ENCODE measurements at places on chromosomes 1 and 21.

GRCh38 chr1:53279296-53280200 lies 41.2 kb upstream of the MAGOH start:
- no peak for DNase-seq

- DNase-seq = no peak
Measured at GRCh38 chr21:33386222-33386784, 16.9 kb upstream of the IFNGR2 start.

GRCh38 chr1:220151454-220151853 lies 57.5 kb downstream of the IARS2 start:
- DNase-seq = no peak

GRCh38 chr1:66770240-66770639 lies 18.0 kb downstream of the DYNLT5 start:
- no peak for DNase-seq

GRCh38 chr1:54950369-54951163 lies 29.9 kb upstream of the TMEM61 start:
- peak; percentile 79 for DNase-seq

DNA sequence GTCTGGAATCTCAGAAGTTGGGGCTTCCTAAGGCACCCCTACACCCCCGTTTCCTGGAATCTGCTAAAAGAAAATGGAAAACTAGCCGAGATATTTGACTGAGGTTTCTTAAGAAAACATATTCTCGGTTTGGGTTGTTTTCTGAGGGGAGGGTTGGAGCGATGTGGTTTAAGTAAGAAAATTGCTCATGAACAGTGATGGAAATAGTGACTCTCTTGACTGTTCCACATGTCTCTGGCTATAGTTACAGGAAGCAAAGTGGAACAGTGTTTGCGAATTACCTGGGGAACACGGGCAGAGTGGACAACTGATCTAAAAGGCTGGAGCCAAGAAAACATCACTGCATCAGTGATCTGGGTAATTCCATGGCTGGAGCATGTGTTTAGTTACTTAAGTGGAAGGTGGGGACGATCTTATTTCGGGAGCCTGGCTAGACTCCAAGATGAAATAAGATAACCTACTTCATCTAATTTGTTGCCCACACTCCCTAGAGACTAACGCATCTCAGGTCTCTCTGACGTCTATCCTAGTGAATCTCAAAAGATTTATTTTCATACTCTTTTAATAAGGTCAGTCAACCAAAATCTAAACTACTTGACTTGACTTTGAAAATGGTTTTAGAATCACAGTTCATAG lies 92.4 kb downstream of the KCNJ15 start:
- peak; percentile 3 for DNase-seq

GRCh38 chr1:928825-929661 lies 5.3 kb downstream of the SAMD11 start:
- no peak for DNase-seq

GRCh38 chr1:235112297-235113182 lies 16.1 kb downstream of the TOMM20 start:
- DNase-seq = no peak

DNA sequence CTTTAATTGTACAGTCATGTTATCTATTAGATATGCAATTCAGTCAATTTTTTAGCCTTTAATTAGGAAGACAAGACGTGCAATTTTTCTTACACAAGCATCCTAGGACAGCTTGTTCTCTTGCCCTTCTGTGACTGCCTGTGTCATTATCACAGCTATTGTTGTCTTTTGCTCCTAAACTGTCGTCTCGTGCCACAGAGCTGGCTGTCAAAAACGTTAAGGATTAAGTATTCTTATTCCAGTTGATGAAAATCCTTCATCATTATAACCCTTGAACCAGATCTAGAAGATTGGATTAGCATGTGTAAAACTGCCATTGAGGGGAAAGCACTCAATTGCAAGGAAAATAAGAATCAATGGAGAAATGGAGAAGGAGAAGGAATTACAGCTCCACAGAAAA lies 43.8 kb upstream of the AIM2 start:
- no peak for DNase-seq

- DNase-seq = no peak
Measured at GRCh38 chr1:226799634-226800281, 60.7 kb upstream of the ITPKB start.

- no peak for DNase-seq
Measured at GRCh38 chr1:185517808-185518419, 200.9 kb upstream of the IVNS1ABP start.

DNA sequence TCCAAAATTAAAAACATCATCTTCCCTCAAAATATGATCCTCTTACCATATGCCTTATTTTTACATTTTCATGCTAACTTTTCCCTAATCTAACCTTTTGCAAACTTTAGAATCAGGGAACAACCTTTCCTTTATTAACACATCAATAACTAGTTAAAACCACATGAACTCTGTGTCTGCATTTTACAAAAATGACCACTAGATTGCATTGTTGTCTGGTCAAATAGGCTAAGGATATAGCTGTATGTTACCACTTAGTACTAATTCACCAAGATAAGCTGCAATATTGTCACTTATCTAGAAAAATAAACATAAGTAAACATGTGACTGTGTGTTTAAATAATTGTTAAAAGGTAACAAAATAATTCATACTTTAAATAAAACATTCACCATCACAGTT lies 82.3 kb downstream of the DENND1B start:
- DNase-seq = no peak

DNA sequence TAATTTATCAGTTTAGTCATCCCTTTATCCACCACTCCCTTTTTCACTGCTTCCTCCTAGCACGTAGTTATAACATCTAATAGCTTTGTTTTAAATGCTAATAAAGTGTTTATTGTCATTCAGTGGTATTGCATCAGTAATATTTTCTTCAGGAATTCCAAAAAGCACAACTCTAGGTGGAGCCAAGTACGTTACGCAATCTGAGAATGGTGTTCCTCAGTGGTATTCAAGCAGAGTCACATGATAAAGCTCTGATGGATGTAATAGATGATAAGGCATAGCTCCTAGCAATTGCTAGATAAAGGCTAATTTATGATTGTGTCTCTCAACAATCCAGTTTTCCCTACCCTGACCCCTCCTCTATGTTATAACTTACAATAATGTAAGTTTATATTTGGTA lies 494.6 kb upstream of the ADGRL4 start:
- no peak for DNase-seq

DNA sequence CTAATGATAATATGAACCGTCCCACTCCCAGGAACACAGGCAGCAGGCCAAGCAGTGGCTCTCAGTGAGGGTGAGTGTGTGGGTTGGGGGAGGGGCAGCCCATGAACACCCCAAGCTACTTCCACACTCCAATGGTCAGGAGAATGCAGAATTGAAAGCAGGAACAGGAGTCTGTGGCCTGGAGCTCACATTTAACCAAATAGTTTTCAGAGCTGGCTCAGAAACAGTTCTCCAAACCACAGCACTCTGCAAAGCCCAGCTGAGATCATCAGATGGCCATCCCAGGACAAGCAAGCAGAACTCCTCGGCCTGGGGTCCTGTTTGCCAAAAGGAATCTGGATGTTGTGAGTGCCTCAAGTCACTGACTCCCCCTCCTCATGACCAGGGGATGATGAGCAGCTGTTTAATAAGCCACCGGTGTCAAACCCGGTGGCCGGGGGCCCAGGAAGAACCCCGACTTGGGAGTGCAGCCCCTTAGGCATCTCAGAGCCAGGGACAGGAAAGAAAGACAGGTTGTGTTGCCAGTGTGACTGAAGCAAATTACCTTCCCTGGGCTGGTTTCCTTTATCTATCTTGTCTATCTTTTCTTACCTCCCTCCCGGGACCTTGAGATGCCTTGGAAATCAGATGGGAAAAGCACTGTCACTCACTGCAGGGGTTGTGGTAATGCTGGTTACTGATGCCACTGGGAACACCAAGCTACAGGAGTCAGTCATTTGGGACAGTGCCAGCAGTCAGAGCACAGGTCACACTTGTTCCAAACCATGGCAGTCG lies 20.4 kb downstream of the DEGS1 start:
- DNase-seq = no peak

GRCh38 chr1:36532810-36533401 lies 50.2 kb upstream of the CSF3R start:
- DNase-seq = peak; percentile 2

DNA sequence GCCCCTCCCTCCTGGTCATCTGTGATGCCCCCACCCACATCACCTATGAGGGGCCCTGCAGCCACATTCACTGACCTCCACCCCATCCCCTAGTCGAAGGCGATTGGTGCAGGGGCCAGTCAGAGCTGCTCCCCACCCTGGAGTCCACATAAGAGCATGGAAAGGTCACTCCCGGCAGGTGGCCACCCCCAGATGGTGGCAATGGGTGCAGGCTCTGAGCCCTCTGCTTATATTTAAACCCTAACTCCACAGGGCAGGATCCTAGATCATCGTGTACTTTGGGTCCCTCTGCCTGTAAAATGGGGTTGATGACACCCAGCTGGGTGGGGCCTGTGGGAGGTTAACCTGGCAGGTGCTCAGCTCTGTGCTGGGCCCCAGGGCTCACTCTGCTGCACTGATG lies 186.8 kb upstream of the C1orf174 start:
- DNase-seq = peak; percentile 41

GRCh38 chr1:33111965-33112364 lies 31.0 kb downstream of the AZIN2 start:
- DNase-seq = no peak

- no peak for DNase-seq
Measured at GRCh38 chr1:25519624-25520023, 23.8 kb upstream of the LDLRAP1 start.

- no peak for DNase-seq
Measured at GRCh38 chr1:171805395-171806115, 24.1 kb downstream of the METTL13 start.

GRCh38 chr1:39098546-39099250 lies 72.5 kb downstream of the NDUFS5 start:
- peak; percentile 72 for DNase-seq

- DNase-seq = no peak
Measured at GRCh38 chr1:17719874-17720273, 35.3 kb upstream of the ACTL8 start.

DNA sequence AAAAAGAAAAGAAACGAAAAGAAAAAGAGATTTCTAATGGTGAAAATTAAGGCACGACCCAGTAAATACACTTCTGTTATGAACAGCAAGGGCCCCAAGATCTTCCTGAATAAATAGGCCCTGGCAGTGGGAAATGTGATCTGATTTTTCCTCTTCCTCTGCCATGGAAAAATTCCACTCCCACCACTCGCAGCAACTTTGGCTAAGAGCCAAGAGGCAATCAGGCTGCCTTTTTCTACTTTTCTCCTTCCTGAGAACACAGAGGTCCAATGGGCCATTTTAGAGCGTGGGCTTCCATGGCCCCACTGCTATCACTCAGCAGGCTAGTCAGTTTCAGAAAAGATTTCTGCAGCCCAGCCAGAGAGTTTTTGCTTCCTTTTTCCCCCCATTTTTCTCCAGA lies 33.7 kb upstream of the AK4 start:
- DNase-seq = no peak

DNA sequence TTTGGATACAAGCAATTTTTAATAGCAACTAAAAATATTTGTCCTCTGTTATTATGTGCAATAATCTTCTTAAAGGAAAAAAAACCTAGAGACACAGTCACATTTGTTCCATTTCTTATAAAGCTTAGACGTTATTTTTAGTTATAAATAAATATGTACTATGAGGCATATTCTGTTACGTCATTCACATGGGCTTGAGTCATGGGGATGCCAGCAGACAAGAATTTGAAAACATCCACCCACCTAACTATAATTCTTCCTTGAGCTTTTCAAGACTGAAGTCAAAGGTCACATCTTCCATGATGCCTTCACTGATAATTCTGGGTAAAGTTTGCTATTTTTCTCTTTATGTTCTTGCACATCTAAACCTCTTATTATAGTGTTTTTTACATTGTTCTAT lies 268.8 kb downstream of the KCTD3 start:
- DNase-seq = no peak

GRCh38 chr1:10709646-10710045 lies 86.8 kb downstream of the CASZ1 start:
- no peak for DNase-seq

- peak; percentile 63 for DNase-seq
Measured at GRCh38 chr21:34073749-34074282, 438 bp downstream of the MRPS6 start.

GRCh38 chr1:116314305-116314919 lies 58.6 kb upstream of the ATP1A1 start:
- DNase-seq = no peak

DNA sequence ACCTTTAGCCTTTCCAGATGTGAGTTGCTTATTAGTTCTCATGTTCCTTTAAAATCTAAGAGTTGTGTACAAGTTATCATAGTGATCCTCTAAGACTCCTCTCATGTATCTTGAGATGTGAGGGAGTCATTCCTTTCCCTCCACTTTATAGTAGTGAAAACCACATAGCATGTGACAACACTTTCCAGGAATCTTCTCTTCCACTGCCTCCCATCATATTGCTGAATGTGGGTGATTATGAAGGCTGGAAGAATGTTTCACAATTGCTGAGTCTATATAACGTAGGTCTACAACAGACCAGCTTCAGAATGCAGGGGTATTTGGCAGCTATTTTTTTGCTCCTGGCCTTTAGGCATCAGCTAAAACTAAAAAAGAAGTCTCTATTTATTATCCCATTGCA lies 44.7 kb upstream of the LRRC7 start:
- DNase-seq = no peak

DNA sequence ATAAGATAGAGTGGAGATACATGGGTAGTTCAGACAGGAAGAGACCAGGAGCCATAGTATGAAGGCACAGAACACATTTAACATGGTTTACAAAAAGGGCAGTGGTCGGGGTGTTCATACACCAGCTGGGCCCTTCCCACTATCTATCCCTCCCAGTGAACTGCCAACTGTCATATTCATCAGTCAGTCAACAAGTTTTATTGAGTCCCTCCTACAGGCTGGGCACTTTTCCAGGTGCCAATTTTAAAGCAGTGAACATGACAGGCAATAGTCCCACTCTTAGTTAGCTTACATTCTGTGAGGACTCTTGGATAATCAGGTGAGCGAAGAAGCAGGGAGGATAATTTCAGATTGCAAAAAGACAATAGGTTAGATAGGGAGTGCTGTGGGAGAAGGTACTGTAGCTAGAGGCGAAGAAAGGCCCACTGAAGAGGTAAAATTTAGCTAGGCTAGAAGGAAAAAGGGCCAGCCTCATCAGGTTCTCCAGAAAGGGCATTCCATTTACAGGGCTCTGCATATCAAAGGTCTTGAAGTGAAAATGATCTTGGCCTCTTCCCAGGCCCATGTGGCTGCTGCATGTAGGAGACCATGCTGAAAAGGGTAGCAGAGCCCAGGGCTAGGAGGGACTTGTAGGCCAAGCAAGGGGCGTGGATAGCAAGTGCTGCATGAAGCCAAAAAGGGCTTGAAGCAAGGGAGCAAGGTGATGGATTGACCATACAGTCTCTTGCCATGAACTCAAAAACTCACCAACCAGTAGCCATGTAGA lies 274.7 kb upstream of the SNX7 start:
- DNase-seq = no peak

Measured in suprapubic skin (tissue), 4 donors.